Naive thymus-derived CD4-positive, alpha-beta T cell (primary cell): ENCODE measurements at places on chromosomes 1 and 21. TPM values are rescaled to one million over a fixed set of nuclear protein-coding genes. Genes with fewer than 3 reads are reported as not detected.

DNA sequence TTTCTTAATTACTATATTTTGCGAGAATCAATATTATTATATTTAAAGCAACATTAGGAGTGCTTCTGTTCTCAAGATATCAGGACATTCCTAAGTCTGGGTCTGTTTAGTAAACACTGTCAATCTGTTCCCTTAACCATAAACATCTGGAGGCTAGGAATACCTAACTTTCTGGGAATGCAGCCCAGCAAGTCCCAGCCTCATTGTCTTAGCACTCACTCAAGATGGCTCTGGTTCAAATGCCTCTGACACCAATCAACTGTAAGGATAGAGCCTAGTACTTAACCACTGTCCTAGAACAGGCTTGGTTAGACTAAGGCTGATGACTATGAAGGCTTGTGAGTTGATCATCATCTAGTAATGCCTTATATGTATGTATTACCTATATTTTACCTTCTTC, 61.5 kb downstream of the TNN start:
- DNase-seq, result no peak

DNA sequence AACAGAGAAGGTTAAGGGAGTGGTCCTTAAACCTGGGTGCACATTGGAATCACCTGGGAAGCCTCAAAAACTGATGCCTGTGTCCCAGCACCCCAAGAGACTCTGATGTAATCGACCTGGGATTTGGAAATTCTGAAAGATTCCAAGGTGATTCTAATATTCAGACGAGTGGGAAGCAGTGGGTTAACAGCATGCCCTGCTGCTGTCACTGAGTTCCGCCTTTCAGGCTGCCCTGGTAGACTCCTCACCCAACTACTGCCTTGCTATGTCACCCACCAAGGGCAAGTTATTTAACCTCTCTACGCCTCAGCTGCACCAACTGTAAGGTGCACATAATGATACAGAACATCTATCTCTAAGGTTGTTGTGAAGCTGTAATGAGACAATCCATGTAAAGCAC, 59.2 kb downstream of the CD34 start:
- DNase-seq, result no peak

DNA sequence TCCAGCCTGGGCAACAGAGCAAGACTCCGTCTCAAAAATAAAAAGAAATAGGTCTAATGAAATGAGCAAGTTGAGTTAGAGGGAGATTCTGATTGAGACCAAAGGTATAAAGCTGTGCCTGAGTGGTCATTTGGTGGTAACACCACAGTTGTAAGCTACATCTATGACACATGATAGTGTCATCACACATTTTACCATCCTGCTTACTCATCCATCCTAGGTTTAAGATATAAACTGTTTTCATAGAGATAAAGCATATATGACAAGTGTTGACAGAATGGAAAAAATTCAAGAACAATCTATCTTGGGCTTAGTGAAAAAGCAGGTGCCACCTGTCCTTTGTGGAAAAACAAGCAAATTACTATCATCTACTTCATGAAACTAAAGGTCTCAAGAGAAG, 7.1 kb upstream of the CFAP141 start:
- DNase-seq, result no peak

- no peak for DNase-seq
Measured at GRCh38 chr1:169013821-169014220, 92.7 kb upstream of the ATP1B1 start.

Gene ACTA1
- polyA plus RNA-seq, result not detected

Gene SYPL2
- polyA plus RNA-seq, result not detected

DNA sequence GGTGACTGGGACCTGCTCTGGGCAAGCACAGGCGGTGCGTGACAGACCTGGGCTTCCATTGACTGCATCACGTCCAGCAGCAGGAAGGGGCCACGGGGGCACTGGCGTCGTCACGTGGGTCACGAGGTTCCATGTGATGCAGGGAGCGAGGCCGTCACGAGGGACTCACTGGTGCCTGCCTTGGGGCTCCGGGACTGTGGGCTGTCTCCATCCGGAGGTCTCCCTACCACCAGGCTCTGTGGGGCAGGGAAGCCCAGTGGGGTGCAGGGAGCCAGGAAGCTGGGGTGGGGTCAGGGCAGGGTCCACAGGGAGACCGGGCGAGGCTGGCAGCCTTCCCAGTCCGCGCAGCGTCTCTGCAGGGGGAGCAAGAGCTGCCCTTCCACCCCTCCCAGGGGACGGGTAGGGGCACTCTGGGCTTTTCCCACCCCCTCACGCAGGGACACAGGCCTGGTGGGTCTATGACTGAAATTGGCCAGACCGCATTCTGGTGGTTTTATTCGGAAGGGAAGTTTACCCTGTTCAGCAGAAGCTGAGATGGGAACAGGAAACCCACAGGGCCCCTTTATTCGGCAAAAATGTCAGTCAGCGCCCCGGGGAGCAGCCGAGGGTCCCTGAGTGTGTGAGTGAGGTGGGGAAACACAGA, 416 bp upstream of the TNFRSF14 start:
- peak; percentile 51 for DNase-seq

DNA sequence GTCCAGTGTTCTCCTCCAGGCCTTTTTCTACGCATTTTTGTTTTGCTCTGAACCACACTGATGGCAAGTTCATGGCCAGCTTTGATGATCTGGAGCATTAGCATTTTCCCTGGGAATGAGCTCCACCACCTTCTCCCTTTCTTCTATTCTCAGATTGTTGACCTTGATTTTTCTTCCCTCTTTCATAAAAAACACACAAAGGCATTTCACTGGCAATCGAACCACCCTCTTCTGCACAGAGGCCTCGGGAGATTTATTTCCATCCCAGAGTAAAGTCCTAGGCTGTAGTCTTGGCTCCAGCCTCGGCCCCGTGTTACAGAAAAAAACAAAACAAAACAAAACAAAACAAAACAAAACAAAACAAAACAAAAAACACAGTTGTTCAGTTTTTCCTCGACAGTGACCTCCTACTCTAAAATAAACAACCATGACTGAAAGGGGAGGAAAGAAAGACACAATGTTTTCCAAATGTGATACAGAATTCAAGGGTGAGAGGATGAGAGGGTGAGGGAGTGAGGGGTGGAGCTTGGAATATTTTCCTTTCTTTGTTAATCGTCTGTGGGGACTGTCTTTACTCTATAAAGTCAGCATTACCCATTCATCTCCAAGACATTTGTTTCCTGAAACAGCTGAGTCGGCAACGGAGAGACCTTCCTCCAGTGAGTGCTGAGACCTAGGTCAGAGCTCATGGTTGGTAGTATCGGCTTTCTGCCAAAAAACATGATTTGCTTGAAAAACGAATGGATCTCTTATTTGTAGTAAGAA, 29.8 kb upstream of the RNF186 start:
- DNase-seq, result no peak

GRCh38 chr21:28387220-28387619, 605.5 kb downstream of the LTN1 start:
- DNase-seq, result no peak

DNA sequence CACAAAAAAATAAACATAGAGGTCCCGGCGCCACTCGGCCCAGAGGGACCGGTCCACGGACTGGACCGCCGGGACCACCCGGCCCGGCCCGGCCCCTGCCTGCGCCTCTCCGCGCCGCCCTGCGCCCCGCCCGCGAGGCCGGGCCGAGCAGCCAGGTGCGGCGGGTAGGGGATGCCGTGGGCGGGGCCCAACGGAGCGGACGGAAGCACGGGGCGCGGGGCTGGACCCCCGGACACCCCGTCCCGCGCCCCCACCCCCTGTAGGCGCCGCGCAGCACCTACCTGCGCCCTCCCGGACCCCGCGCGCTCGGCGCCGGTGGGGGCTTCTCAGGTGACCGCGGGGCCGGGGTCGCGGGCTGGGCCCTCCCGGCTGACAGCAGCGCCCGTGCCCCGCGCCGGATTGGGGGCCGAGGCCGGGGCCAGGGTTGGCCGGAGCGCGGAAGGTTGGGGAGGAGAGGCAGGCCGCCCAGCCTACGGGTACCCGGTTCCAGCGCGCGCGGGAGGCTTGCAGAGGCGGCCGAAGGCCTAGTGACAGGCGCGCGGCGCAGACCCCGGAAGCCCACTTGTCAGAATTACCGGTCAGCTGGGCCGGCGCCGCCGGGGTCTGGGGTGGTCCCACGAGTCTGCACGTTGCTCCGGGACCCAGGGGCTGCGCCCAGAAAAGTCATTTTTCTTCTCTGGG, 351.9 kb upstream of the CAMK1G start:
- no peak for DNase-seq

Gene OXCT2
- not detected for polyA plus RNA-seq
